ENCODE measurements at places on chromosomes 1 and 21. TPM values are rescaled to one million over a fixed set of nuclear protein-coding genes. Genes with fewer than 3 reads are reported as not detected.
A peak's percentile ranks its signal among the peaks of the same experiment; 100 is the strongest.

Gene RGS7
- not detected for total RNA-seq

Gene SH2D2A
- 0.48 TPM for total RNA-seq

Gene FAM151A
- not detected for total RNA-seq

Gene AADACL3
- total RNA-seq: not detected

Gene GBP4
- total RNA-seq: 0.60 TPM

Gene TSPEAR
- not detected for total RNA-seq

Gene SYT6
- not detected for total RNA-seq

Gene GPBP1L1
- total RNA-seq: 105 TPM

Gene OR6N1
- total RNA-seq: not detected

DNA sequence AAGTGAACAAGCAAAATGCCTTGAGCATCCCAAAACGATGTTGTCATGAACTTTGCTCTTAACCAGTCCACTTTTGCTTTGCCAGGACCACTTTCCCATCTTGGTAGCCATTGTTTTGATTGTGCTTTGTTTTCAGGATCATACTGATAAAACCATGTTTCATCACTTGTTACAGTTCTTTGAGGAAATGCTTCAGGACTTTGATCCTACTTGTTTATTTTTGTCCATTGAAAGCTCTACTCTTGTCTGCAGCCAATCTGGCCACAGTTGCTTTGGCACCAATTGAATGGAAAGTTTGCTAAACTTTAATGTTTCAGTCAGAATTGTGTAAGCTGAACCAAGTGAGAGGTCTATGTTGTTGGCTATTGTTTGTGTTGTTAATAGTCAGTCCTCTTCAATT, 12.8 kb downstream of the PLPPR4 start:
- no peak for DNase-seq

GRCh38 chr1:115355069-115355468, 17.0 kb upstream of the NGF start:
- no peak for DNase-seq

DNA sequence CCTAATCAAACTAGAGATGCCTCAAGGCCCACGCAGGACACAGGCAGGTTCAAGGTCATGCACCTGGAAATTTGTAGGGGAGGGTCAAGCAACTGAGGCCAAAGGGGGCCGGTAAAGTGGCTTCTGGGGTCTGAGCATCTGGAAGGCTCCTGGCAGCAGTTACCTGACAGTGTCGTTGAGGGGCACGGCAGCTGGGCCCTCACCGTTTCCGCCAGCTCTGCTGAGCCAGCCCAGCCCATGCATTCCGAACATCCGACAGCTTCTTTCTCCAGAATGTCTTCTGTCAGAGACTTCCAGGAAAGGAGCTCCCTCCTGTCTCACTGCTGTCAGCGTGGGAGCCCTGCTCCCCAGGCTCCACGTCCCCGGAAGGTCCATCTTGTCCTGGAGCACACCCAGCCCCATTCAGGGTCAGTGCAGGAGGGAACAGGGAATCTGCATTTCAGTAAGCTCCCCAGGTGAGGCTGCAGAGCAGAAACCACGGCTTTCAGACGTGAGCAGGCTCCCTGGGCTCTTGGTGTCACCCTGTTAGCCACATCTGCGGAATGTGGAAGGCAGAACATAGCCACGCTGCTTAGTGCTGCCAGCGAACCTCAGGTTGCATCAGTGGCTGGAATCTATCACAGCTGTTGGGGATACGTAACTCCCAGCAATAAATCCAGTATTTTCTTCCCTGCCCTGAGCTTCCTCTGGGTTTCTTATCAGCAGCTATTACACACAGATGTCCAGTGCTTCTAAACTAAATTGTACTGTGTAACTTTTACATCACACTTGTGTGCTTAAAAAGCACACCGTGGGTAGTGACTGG, 36.3 kb upstream of the FAM3B start:
- no peak for DNase-seq

- no peak for DNase-seq
Measured at GRCh38 chr21:24027396-24027795, 1579.9 kb downstream of the MRPL39 start.

GRCh38 chr1:157200451-157200850, 62.3 kb upstream of the ETV3 start:
- DNase-seq: no peak

DNA sequence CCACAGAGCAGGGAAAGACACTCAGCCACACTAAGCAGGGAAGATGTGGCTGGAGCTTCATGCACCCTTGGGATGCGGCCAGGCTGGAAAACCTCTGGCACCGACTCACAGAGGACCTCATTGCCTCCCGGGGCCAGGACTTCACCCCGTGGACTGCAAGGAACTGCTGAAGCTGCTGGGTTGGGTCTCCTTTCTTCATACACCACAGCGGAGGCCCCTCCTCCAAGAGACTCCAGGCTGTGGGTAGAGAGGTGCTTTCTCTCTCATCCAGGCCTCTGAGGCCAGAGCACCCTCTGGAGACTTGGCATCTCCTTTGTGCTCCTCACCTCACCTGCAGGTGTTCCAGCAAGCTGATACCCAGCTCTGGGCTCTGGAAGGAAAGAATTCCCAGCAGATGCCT, 76.0 kb upstream of the EDN2 start:
- DNase-seq: no peak

DNA sequence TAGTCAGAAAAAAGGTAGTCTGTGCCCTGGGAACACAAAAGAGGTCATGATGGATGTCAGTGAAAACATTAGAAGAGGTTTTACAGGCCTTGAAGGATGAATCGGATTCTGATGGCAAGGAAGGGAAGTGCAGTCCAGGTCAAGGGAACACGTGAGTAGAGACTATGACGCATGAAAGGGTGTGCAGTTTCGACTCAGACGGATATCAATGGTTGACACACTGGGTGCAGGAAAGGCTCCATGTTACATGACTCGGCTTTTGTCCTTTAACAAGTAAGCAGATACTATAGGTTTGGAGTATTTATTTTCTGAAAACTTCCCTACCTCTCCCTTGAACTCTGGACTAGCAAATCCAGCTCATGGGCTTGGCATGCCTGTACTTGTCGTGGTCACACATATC, 55.3 kb downstream of the SEC16B start:
- DNase-seq: peak; percentile 4

DNA sequence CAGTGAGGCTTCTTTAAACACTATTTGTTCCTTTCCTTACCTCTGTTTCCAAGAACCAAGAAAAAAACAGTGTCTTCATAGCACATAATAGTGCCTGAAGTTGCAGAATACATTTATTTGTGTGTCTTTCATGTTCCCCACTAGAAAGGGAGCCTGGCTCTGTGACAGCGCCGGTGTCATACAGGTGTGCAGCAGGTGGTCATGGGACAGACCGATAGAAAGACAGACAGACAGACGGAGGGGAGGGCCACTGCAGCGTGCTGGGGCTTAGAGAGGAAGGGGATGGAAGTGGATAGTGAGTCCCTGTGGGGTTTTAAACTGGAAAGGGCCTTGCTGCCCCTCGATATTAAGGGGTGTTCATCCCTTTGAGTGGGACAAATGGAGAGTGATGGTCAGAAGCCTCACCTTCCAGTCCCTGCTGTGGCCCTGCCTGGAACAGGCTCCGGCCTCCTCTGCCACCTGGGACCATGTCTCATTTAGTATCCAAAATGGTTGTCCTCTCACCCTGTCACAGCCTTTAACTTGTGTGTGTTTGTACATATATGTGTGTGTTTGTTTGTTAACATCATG, 152.9 kb downstream of the PGBD5 start:
- DNase-seq: no peak

DNA sequence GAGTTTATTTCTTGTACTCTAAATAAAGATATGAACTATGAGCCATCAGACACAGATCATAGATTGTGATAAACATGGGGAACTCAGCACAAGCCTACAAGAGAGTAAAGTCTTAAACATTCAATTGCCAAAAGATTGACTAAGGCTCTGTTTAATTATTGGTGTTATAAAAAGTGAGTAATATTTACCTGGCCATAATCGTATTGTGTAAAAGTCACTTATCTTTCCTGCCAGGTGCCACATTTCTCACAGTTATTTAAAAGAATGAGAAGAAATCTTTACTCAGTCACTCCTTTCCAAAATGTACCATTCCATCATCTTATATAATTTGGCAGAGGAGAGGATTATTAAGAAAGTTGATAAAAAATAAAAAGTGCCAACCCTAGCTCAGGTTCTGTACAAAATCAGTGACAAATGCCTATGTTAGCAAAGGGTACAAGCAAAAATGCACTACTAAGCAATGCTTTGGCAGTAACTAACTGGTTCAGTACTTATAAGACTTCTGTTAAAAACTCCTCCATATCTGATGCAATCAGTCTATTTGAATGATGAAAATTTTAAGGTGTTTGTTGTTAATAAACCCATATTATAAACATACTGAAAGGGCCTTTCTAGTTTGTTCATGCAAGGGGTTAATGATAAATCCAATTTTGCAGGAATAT, 5.8 kb upstream of the NR5A2 start:
- no peak for DNase-seq

GRCh38 chr1:40746344-40747090, 37.1 kb upstream of the KCNQ4 start:
- no peak for DNase-seq

GRCh38 chr1:4830707-4831106, 176.3 kb downstream of the AJAP1 start:
- DNase-seq: no peak

DNA sequence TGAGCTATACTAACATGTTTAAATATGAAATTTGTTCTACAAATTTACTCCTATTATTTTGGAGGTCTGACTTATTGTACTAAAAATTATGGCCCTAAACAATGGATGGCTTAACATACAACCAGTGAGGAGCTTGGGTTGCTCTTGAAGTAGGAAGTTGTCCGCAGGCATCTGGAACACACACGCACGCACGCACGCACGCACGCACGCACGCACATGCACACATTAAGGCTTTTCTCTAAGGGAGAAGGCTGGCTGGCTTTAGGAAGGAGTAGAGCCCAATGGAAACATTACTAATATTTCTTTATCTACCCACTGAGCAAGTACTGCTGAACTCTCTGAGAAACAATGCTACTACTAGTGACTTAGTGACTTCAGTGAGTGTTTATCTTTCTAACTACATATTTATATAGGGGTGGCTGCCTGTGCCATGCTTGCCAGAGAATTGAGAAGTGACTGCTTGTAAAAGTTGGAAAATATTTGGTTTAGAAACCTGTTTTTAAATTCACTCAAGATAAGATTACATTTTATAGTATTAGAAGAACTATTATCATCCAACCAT, 16.2 kb upstream of the ARHGAP29 start:
- no peak for DNase-seq

DNA sequence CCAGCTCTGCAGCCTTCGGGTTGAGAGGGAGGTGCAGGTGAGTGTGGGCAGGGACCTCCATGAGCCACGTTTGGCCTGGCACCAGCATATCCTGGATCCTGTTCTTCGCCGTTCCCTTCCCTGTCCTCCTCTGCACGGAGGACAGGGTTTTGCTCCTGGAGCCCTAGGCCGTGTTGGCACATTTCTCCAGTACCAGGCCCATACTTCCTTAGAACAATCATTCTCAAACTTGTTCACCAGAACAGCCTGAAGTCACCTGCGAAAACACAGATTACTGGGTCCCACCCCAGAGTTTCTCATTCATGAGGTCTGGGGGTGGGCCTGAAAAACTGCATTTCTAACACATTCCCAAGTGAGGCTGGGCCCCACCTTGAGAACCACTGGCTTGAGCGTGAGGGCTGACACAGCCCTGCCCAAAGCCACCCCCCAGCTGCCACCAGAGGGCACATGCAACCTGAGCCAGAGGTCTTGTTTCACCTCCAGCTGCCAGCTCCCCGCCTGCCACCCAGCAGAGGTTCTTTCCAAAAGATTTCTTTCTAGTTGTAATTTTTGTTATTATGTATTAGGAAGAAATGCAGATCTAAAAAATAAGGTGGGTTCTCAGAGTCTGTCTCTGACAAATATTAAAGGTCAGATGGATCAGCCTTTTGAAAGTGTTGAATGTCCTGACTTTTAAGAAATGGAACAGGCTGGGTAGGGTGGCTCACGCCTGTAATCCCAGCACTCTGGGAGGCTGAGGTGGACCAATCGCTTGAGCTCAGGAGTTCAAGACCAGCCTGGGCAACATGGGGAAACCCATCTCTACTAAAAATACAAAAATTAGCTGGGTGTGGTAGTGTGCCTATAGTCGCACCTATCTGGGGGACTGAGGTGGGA, 39.6 kb upstream of the LDLRAP1 start:
- DNase-seq: peak; percentile 43

- DNase-seq: peak; percentile 71
Measured at GRCh38 chr1:110460253-110461220, 9.6 kb downstream of the PROK1 start.

DNA sequence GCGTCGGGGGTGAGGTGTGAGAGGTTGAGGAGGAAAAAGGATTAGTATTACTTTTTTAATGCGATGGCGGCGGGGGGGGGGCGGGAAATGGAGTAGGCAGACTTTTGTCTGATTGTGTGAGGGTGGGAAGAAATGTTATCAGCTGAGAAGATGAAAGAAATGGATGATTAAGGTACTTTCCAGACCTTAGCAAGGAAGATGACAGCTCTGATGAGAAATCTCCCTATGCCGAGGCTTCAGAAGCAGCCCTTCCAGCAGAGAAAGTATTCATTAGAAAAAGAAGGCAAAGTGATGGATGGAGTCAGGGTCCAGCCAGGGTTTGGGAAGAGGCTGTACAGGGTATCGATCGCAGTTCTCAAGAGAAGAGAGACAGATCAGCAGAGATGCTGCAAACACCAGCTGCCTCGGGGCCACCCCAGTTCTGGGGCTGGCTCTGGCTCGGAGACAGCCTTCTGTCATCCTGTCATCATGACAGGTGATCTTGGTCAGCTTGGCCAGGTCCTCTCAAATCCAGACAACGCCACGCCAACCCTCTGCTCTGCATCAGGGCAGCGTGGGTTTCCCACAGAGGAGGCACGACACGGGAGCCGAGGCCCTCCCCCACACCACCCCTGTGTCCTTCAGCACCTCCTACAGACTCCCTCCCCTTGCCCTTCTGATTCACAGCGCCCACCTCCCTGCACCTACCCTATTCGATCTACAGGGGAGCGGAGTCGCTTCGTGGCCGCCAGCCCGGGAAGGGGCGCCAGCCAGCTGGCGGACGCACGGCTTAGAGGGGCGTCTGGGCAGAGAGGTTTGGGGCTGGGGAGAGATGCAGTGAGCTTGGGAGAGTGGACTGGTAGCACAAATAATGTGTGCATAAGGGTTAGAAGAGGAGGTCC, 674 bp upstream of the ATXN7L2 start:
- DNase-seq: peak; percentile 18

DNA sequence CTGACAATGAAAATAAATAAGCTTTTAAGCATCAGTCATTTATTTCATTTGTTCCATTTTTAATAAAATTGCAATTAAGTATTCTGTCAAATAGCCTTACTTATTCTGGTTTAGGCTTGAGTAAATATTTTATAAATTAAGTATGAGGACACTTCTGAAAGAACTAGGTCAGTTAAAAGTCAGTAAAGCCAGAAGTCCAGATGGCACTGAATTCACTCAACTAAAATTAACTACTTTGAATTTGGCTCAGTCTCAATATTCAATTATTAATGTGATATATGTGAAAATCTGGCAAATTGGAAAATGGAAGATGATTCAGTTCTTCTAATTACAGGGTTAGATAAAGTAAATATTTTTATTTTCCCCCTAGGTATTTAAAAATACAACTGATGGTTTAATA, 174.2 kb downstream of the BRINP3 start:
- DNase-seq: no peak

Measured in RPMI7951 (cell line).